Stimulated activated CD4-positive, alpha-beta T cell treated with anti-CD3 and anti-CD28 coated beads, Interleukin-1b, Interleukin-23, amount 100 ng/mL, for 24 hours (primary cell): ENCODE measurements at places on chromosomes 3 and 15.

DNA sequence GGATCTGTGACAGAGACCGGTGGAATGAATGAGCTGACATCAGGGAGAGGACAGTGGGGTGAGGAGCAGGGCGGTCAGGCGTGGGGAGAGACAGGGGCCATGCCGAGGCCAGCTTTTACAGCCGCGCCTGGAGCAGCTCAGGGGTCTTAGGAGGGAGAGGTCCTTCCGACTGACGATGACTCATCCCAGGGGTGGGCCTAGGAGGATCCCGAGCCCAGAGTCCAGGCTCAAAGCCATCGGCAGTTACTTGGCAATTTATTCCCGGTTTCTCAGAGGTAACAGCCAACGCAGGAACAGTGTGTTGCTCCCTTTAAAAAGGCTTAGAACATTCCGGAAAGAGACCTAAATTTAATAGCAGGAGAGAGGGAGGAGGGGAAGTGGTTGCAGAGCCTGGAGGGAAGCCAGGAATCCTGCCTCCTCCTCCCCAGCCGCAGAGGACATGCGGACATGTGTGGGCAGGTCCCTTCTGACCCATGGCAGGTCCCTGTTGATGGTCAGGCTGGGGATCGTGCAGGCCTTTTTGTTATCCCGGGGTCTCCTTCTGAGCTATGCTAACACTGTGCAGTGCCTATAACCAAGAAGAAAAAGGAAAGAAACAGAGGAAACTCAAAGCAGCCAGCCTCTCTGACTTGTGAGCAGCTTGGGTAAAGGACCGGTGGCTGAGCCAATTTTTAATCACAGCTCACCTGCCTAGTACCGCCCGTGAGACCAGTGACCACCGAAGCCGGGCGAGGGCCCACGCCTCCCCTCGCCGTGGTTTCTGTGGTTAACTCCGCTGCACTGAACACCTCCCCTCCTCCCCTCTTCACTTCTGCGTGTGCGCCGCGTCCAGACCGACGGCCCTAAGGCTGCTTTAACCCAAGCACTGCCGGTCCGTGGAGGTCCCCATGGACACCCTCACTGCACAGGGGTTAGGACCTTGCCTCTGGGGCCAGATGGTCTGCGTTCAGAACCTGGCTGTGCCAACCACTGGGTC is 392.4 kb upstream of the PROK2 start:
- DNase-seq: no peak

- no peak for DNase-seq
These were observed 140.0 kb upstream of the MLF1 start for GRCh38 chr3:158430968-158431367.

GRCh38 chr15:43799209-43799944 is 643 bp downstream of the SERINC4 start:
- DNase-seq: no peak

- DNase-seq: no peak
These were observed 17.3 kb upstream of the SUCNR1 start for GRCh38 chr3:151856118-151856517.

GRCh38 chr3:124409650-124410275 is 320.5 kb upstream of the UMPS start:
- no peak for DNase-seq

DNA sequence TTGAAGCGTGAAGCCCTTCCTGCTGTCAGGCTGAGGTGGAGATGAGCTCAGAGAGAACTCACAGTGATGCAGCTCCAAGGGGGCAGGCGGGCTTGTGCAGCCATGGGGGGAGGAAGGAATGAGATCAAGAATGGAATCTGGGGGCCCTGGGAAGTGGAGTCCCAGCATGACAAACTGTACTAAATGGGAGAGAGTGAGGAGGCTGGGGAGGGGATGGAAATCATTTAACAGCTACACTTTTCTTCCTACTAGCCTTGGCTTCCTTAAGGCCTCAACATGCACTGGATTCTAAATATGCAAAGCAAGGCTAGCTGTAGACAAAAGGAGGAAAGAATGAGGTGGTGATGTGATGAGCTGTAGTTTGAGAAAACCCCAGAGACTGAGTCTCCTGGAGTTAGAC is 133.9 kb downstream of the EEFSEC start:
- no peak for DNase-seq

- no peak for DNase-seq
These were observed 65.8 kb downstream of the IQSEC1 start for GRCh38 chr3:13007251-13007941.

- DNase-seq: no peak
These were observed 3.9 kb downstream of the RAB6B start for GRCh38 chr3:133891662-133892378.

DNA sequence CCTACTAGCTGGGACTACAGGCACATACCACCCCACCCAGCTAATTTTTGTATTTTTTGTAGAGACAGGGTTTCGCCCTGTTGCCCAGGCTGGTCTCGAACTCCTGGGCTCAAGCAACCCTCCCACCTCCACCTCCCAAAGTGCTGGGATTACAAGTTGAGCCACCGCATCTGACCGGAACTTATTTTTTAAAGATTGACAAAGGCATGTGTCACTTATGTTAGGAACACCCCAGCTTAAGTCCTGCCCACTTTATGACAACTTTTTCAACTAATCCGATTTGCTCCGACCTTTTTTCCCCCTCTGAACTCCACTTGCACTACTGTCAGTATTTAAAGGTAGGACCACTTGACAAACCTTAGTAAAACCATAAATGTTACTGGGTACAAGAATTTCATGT is 211.6 kb upstream of the NR2E3 start:
- no peak for DNase-seq

GRCh38 chr3:104286645-104287044 is 1080.1 kb upstream of the ALCAM start:
- DNase-seq: no peak

- DNase-seq: no peak
These were observed 49.3 kb downstream of the TJP1 start for GRCh38 chr15:29773000-29773399.

- DNase-seq: no peak
These were observed 78.4 kb downstream of the WDR72 start for GRCh38 chr15:53681056-53681455.

DNA sequence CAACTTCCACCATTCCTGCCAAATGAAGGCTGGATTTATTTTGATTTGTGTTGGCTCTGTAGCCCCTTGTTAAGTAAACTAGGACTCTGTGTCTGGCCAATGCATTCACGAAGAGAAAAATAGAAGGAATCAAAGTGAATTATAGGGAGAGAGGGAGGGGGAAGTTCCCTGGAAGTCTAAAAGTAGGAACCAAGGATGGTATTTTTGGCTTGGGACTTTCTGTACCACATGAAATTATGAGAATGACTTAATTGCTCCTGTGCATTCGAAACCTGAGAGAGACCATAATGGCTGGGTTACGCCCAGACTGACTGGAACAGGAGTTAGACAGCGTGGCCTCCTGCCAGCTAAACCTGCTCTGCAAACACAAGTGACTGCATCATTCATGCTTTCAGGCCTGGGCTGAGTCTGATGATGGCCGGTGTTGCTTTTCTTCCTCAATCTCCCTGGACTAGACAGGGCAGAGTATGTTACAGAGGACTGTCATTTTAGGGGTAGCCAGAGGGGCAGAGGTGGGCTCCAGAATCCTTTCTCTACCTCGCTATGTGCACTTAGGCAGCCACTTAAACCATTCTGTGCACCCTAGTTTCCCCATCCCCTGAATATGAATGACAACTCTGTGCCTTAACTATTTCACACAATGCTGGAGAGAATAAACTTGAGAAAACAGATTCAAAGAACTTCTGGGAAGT is 58.9 kb downstream of the MYO1E start:
- no peak for DNase-seq

GRCh38 chr15:79450648-79451047 is 18.5 kb downstream of the MINAR1 start:
- no peak for DNase-seq

GRCh38 chr15:80509800-80510199 is 105.6 kb downstream of the ARNT2 start:
- no peak for DNase-seq

- no peak for DNase-seq
These were observed 911.6 kb upstream of the ARPP21 start for GRCh38 chr3:34727700-34728099.

DNA sequence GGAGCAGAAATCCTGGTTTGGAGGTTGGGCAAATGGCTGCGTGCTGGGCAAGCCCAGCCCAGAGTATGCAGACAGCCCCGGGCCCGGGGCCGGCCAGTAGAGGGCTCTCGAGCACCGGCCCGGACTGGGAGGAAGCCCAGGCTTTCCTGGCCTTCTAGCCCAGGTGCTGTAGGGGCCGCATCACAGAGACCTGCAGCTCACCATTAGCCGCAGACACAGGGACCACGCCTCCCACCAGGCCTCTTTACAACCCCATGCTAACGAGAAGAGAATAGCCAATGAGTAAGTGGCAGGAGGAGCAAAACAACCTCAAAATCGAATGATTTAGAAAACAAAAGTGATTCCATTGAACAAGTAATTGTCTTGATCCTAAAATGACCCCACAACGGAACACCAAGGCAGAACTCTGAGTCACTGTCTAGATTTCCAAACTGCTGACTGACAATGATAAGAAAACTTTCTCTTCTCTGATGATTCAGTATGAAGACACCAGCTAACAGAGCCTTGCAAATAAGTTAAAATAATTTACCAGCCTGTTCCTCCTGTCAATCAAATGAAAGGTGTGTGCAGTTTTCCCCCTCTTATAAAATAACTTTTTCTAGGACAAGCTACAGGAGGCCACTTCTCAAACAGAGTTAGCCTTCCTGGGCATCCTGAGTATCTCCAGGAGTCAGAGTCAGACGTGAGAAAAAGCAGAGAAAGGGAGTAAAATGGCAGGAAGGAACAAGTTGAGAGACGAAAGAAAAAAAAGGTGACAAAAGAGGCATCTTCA is 102.2 kb downstream of the DGKG start:
- peak; percentile 21 for DNase-seq

- DNase-seq: no peak
These were observed 238.7 kb upstream of the NR2E3 start for GRCh38 chr15:71571641-71572040.

DNA sequence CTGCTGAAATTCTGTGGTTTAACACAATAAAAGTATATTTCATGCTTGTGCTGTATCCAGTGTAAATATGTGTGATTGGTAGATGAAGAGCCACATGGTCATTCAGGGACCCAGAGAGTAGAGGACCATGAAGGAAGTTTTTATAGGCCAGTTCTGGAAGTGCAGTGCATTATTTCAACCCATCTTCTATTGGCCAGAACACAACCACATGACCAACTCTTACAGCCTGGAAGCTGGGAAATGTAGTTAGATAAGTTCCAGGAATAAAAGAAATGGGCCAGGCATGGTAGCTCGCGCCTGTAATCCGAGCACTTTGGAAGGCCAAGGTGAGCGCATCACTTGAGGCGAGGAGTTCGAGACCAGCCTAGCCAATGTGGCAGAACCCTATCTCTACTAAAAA is 21.4 kb upstream of the PRTG start:
- DNase-seq: no peak

GRCh38 chr15:57572468-57572867 is 19.2 kb upstream of the MYZAP start:
- no peak for DNase-seq

DNA sequence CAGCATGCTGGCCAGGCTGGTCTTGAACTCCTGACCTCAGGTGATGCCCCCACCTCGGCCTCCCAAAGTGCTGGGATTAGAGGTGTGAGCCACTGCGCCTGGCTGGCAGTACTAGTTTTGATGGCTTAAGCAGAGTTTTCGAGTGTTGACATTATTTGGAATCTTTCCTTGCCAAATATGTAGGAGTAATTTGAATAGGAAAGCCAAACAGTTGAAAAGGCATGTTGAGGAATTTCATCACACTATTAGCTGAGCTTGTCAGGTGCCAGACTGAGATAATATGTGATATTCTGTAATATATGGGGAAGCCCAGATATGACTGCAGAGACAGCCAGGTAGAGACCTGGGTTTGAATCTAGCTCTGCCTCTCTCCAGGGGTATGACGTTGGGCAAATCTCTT is 109.3 kb downstream of the SV2B start:
- no peak for DNase-seq
